NCI-H2029 (cell line): ENCODE measurements at places on chromosomes 5 and 9.

- no peak for DNase-seq
Measured at GRCh38 chr9:134321531-134321930, 4.7 kb upstream of the RXRA start.

- DNase-seq = no peak
Measured at GRCh38 chr5:111124793-111125192, 32.6 kb downstream of the WDR36 start.

GRCh38 chr5:74116266-74116665, 490.3 kb downstream of the ARHGEF28 start:
- DNase-seq = no peak

DNA sequence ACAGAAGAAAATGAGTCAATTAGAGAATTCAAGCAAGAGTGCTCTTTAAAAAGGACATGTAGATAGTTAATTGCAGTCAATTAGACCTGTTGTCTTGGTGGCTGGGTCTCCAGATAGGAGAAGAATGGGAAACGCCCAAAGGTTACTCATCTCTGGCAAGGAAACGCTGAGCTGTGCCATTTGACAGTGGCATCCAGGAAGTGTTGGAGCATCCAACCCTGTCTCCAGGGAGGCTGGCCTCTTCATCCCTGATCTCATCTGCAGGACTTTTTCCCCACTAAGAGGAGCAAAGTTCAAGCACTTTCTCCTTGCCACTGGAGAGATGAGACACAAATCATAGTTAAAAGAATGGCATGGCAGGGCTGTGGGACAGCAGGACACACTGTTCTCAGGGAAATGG, 111.7 kb upstream of the MSX2 start:
- DNase-seq = no peak

GRCh38 chr5:44388321-44389089, 715 bp downstream of the FGF10 start:
- no peak for DNase-seq

GRCh38 chr9:33354651-33355211, 47.6 kb downstream of the AQP7 start:
- DNase-seq = no peak

DNA sequence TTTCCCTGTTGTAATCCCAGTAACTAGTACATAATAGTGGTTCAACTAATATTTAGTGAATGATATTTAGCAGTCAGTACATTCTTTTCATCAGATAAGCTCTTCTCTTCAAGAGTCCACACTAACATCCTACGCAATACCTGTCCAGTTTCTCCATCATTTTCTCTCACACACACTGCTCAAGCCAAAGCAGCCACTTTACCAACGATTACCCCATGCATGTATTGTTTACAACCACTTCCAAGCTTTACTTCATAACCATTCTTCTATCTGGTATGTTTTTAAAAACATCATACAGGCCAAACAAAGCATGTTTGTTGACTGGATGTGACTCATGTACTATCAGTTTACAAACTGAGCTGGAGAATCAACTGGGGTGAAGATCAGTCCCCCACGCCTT, 7.3 kb downstream of the UBTD2 start:
- peak; percentile 17 for DNase-seq

GRCh38 chr5:135623186-135623715, 44.5 kb upstream of the CXCL14 start:
- DNase-seq = no peak

DNA sequence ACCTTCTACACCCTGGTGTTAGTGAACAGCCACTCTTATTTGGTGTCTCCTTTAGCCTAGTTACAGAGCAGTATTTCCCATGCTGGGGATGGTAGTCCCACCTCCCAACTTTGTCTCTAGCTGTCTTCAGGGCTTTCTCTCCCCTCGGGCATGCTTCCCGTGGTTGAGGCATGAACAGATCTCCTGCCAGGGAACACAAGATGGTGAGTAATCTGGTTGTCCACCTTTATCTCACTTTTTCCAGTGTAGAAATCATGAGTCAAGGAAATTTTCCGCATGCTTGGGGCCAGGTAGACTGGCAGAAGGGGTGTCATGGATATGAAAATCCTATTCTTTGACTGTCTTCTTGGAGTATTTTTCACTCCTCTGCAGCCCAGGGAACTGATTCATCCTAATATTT, 532.9 kb downstream of the ANXA1 start:
- no peak for DNase-seq

- no peak for DNase-seq
Measured at GRCh38 chr5:73770172-73771025, 144.4 kb downstream of the ARHGEF28 start.

GRCh38 chr9:116628716-116629115, 58.4 kb upstream of the TRIM32 start:
- no peak for DNase-seq

DNA sequence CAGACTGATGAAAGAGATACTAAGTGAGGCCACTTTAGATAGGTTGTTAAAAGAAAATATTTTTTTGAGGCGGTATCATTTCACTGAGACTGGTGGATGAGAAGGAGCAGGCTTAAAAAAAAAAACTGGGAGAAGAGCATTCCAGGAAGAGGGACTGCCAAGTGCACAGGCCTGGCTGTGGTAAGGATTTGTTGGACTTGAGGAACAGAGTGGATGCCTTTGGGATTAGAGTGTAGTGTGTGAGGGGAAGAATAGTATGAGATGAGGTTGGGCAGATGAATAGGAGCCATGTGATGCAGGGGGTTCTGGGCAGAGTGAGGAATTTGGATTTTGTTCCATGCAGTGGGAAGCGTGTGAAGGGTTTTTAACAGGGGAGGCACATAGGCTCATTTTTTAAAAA, 57.9 kb downstream of the PBX3 start:
- DNase-seq = no peak

GRCh38 chr9:34526026-34526425, 3.2 kb upstream of the ENHO start:
- DNase-seq = no peak

DNA sequence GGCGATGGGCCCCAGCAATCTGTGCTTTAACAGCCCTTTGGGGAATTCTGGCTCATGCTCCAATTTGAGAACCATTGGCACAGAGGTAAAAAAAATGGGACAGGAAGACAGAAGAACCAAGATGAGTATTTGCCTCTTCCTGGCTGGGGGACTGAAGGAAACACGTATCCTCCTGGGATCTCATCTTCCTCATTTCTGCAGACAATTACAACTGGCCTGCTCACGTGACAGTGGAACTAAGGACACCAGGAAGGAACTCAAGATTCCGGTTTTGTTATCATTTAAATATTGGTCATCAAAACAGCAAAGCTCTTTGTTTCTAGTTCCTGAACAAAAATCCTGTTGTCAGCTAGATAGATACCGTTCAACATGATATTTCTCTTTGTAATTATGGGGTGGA, 216.0 kb upstream of the DAP start:
- DNase-seq = no peak

DNA sequence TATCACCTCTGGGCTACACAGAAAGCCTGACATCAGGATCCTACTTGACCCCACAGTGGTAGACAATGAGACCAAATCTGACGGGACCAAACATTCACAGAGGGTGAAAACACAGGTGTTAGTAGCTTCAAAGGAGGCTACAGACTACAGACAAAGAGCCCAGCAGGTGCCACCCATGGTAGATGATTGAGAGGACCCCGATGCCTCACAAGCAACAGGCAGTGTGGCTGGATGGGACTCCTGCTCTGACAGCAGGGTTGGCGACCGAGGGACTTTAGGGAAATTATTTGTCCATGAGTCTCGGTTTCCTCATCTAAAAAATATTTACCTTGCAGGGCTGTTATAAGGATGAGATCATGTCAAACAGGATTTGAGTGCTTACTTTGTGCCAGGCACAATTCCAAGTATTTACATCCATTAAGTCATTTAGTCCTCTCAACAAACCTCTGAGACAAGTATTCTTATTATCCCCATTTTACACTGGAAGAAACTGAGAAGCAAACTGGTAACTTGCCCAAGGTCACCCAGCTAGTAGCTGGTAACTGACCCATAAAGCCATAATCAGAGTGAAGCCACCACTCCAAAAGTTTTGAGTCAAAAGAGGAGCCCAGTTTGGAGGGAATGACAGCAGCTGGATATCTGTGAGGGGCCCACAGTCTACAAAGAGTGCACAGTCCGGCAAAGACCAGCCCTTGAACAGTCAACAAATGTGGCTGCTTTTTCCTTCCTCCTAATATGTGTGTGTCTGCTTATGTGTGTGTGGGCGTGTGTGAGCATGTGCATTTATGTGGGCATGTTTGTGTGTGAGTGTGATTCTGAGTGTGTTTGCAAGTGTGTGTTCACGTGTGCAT, 502.0 kb downstream of the BNC2 start:
- DNase-seq = peak; percentile 54

DNA sequence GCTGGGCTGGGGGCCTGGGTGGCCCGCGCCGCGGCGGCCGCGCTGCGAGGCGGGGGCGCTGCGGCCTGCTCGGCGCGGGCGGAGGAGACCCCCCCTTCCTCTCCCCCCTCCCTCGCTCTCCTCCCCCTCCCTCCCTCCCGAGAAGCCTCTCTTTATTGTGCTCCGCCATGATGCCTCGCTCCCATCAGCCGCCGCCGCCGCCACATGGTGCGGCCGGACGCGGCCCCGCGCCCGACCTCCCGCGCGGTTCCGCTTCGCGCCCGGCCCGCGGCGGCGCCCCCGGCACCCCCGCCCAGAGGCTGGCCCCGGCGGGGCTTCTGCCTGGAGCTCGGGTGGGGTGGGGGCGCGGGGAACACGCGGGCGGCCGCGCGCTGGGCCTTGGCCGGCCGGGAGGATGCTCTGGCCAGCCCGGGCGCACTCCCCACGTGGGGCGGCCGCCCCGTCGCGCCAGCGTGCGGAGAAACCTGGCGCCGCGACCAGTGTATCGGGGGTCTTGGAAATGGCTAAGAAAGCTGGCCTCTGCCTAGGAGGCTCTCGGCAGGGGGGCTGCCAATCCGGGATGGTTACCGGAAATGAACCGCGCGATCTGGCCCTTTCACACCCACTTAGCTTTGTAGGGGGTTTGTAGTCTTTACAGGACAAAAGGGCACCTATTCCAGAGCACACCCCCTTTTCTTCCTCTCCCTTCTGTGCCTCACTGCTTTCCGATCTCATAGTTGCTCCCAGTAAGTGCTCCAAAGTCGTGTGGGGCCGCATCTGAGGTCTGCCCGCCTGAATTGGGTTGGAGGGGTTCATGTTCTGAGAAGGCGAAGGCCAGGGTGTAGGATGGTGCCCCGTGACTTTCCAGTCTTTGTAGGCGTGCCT, 1.0 kb downstream of the SET start:
- peak; percentile 37 for DNase-seq

GRCh38 chr5:170632985-170633234, 129.1 kb downstream of the KCNIP1 start:
- DNase-seq = no peak

DNA sequence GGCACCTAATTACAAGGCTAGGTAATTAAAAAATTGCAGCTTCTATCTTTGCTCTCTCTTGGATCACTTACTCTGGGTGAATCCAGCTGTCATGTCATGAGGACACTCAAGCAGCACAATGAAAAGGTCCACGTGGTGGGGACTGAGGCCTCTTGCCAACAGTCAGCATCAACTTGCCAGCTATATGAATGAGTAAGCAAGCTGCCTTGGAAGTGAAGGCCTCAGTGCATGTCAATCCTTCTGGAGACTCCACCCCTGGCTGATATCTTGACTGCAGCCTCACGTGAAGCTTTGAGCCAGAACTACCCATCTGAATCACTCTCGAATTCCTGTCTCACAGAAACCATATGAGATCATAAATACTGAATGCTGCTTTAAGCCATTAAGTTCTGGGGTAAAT, 140.5 kb downstream of the SNX18 start:
- DNase-seq = peak; percentile 75

- DNase-seq = no peak
Measured at GRCh38 chr5:3092664-3093063, 341.2 kb upstream of the IRX2 start.

DNA sequence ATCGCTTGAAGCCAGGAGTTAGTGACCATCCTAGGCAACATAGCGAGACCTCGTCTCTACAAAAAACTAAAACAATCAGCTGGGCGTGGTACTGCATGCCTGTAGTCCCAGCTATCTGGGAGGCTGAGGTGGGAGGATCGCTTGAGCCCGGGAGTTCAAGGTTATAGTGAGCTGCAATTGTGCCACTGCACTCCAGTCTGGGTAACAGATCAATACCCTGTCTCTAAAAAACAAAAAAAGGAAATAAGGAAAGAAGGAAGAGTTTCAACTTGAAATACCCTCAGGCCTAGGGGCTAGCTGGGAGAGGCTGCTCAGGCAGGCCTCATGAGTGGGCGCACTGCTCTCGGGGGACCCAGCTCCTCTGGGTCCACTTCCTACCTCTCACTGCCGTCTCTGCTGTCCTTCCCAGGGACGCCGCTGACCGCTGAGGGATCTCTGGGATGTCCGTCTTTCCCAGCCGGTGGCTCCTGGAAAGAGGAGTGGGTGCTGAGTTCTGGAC, 56.4 kb downstream of the PRRT1B start:
- DNase-seq = no peak

GRCh38 chr5:42982107-42982622, 58.0 kb downstream of the ANXA2R start:
- peak; percentile 59 for DNase-seq

- DNase-seq = no peak
Measured at GRCh38 chr5:57858905-57859304, 376.3 kb upstream of the ACTBL2 start.

GRCh38 chr9:110133608-110134210, 74.2 kb downstream of the C9orf152 start:
- no peak for DNase-seq

DNA sequence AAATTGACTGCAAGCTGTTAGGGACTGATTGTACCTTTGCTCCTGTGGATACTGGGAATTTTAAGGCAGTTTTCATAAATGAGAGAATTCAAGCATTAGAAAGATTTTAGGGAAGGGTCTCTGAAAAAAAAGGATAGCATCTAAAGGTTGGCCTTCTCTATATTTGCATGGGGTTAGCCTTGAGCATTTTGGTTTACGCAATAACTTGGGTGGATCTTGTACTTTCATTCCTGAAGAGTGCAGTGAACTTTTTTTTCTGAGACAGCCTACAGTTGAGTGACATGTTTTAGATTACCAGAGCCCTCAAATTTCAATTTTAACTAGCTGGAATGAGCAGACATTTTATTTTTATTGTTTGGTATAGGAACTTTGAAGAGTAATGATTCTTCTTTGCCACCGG, 91.6 kb upstream of the NR3C1 start:
- DNase-seq = no peak

GRCh38 chr9:107249131-107249533, 33.9 kb upstream of the RAD23B start:
- DNase-seq = no peak
